Heart right ventricle (tissue), 16 donors: ENCODE measurements at places on chromosomes 7 and 10. TPM values are rescaled to one million over a fixed set of nuclear protein-coding genes. Genes with fewer than 3 reads are reported as not detected.

The DOCK1 gene
- 24.2 TPM for total RNA-seq

The C10orf62 gene
- 1.7 TPM for total RNA-seq

The LBX1 gene
- not detected for total RNA-seq

The MYL7 gene
- 3,644 TPM for total RNA-seq
